Stimulated activated CD4-positive, alpha-beta T cell treated with anti-CD3 and anti-CD28 coated beads, Interleukin-15, amount 100 ng/mL, for 1 hour (primary cell): ENCODE measurements at places on chromosomes 3 and 15.

GRCh38 chr3:42504334-42505127, 2.1 kb downstream of the VIPR1 start:
- no peak for DNase-seq

- DNase-seq: no peak
These were observed 30.7 kb downstream of the HCN4 start for GRCh38 chr15:73338058-73338457.

DNA sequence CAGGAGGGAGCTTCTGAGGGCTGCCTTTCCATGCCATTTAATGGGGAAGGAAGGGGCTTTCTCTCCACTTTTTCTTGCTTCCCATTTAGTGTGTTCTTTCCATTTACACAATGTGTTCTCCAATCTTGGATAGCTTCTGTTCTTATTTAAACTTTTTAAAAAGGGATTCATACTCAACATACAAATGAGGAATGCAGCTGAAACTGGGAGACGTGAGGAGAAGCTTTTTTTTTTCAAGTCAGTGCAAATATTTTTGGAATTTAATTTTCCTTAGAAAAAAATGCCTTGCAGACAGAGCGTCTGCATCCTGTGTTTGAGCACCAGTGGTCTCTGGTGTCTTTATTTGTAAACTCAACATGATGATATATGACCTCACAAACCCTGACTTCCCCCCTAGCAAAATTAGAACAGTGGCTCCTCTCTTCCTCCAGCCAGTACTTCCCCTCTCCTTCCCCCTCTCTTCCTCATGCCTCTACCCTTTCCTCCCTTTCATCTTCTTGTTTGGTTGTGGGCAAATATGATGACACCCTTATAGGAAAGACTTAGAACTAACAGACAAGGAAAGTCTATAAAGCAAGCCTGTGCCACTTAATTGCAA, 48.1 kb upstream of the PCSK6 start:
- DNase-seq: no peak

DNA sequence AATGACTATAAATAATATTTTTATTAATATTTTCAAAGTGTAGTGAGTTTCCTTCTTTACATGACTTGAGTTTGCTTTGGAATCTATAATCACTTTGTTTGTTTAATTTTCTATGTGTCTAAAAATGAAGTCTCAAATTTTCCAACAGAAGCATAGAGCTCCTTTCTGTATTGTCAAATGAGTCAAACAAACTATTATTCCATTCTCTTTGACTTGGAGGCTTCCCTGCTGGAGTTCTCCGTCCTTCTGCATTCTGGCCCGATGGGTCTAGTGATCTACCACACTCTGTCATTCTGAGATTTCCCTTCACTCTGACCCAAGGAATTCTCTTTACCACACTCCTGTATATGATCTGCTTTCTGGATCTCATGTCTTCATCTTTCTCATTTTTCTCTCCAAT, 30.1 kb downstream of the POLR2M start:
- no peak for DNase-seq

DNA sequence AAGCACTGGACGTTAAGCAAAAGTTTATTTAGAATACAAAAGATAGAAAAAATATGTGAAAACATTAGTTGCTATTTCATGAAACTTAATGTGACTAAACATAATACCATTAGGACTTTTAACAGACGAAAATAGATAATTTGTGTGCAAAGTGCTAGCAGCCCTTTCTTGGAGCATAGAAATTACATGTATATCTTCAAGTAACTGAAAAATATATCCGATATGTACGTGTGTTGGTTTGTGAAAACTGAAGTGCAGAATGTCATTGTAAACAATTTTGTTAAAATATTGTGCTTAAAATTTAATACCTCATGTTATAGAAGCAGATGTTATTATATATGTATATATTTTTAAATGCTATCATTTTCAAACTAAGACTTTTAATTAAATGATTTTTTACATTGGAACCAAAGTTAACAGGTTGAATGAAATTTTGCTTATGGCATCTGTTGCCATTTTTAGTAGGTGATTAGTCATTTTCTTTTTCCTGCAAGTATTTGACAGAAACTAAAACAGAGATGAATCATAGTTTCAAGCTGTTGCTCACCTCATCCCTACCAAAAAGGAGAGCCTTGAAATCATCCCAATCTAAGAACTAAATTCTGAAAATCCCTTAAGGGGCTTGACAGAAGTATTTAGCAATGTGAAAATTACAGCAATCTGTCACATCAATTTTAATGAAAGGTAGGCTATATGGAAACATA, 334.8 kb downstream of the NAALADL2 start:
- no peak for DNase-seq

GRCh38 chr3:21894459-21895340, 143.7 kb upstream of the ZNF385D start:
- DNase-seq: no peak

GRCh38 chr3:168088106-168088720, 7.5 kb downstream of the GOLIM4 start:
- DNase-seq: no peak

GRCh38 chr3:149475451-149476060, 1.1 kb downstream of the TM4SF4 start:
- no peak for DNase-seq

DNA sequence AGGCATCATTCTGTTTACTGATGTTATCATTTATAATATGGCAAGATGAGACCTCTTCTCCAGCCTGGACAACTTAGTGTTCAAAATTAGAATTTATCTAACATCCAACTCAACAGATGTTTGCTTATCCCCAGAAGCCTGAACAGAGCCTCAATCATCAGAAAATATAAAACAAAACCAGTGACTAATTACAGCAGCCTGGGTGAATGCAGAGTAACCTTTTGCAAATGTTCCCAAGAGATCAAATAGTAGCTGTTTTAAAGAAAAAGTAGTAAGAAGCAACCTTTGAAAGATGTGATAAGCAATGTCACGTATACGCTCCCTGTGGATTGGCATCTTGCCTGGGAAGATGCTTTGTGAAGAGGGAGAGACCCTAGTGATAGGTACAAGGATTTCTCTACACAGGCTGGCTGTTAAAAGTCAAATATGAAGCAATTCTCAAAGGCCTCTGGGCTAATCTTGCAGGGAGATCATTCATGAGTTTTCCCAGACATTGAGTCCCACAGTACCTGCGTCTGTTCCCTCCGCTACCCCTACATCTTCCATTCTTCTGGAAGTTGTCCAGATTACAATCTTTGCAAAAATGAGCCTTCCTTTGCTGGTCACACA, 39.3 kb upstream of the PRICKLE2 start:
- DNase-seq: no peak

- DNase-seq: no peak
These were observed 457.8 kb downstream of the FOXP1 start for GRCh38 chr3:71125738-71126137.

DNA sequence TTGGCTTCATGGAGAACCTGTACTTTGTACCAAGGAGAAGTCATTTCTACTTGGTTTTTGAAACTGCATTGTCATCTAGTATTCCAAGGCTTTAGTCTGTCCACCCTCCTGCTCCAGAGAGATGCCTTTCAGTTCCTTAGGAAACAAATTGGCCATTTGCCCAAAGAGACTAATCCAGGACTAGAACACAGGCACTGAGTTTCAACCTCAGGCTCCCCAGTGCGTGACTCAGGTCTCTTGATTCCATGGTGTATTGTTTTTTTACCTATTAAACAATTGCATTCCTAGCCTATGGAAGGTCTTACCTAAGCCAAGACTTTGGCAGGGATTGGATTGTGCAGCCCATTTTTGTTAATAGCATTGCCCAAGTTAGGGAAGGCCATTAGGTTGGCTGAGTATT, 214.8 kb upstream of the CTDSPL start:
- no peak for DNase-seq

DNA sequence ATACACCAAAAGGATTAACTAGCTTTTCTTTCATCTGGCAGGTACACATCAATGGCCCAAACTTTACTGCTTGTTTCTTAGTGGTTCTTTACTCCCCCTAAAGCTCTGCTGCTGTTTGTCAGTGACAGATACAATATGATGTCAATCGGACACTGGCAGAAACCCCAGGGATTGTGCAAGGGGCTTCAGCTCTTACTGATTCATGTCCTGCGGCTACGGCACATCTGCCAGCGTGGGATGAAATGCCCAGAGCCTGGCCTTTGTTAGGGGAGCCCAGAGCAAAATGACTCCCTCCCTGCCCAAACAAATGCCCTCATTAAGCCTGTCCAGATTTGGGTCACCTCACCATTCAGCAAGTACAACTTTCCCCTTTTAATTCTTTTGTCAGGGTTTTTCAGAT, 28.3 kb downstream of the SRP14 start:
- DNase-seq: no peak

GRCh38 chr3:181056136-181056732, 66.7 kb upstream of the DNAJC19 start:
- no peak for DNase-seq

GRCh38 chr3:50333744-50334328, 5.8 kb upstream of the TUSC2 start:
- DNase-seq: no peak

- DNase-seq: no peak
These were observed 75.7 kb upstream of the GADL1 start for GRCh38 chr3:30970183-30970582.

GRCh38 chr3:170536712-170537111, 49.2 kb downstream of the SLC7A14 start:
- DNase-seq: no peak

DNA sequence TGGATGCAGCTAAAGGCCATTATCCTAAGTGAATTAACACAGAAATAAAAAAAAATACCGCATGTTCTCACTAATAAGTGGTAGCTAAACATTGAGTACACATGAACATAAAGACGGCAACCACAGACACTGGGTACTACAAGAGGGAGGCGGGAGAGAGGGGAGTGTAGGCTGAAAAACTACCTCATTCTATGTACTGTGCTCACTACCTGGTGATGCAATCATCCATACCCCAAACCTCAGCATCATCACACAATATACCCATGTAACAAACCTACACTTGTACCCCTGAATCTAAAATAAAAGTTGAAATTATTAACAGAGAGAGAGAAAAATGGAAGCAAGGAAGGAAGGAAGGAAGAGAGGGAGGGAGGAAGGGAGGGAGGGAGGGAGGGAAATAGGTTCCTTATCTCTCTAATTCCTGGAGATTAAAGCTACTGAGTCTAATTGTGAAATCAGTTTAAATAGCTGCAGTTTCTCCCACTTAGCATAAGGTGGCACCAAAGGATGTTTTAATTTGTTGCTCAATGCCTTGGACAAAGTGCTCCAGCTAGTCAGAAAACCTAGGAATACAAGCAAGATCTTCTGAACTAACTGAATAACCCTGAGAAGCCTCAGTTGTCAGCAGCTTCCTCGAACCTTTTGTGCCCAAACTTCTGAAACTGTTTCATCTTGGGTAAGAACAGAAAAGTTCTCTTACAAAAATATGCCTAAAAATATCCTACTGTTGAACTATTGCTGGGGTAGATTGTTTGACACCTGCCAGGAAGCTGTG, 79.4 kb upstream of the ATP11B start:
- no peak for DNase-seq

DNA sequence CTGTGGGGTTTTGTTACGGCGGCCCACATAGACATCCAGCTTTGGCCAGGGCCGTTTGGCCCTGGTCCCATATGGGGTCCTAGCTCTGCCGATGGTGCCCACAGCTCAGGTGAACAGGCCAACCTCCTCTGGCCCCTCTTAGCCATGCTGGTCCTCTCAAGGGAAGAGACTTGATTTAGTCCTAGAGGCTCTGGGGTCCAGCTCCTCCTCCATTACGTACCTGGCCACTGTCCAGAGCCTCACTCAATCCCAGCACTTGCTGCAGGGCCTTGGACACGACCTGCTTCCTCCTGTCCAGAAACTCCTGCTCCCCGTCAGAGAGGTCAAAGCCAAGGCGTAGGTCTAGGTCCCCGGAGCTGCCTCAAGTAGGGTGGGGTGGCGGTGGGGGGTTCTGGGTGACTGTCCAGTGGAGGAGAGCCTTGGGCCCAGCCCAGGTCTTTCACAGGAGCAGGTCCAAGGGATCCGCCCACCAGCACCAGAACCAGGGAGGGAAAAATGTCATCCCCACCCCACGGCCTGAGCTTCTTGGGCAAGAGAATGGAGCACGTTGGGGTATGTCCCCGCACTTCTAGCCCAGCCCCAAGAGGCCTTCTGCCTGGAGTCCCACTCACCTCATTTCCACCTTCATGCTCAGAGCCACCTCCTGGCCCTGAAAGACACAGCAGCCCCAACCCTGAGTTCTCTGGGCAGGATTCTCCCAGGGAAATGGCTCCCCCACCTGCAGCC, 6.8 kb downstream of the PLA2G4F start:
- no peak for DNase-seq

DNA sequence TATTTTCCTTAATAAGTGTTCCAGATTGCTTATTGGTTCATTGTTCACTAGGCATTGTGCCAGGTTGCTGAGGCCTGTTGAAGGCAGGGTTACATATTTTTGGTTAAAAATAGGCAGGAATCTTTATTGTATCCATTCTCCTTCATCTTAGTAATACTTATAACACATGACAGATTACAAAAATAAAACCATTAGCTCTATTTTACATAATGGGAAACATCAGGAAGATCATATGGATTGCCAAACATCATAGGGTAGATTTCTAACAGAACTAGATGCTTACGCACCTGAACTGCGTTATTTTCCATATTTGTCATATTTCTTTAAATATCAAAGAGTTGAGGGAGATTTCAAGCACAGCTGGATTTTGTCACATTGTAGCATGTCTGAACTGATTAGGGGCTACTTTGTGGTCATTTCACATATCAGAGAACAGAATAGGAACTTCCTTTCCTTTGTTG, 462.9 kb upstream of the SGO1 start:
- no peak for DNase-seq

GRCh38 chr3:11776346-11776745, 70.3 kb downstream of the TAMM41 start:
- no peak for DNase-seq

- no peak for DNase-seq
These were observed 626.5 kb upstream of the ADAMTS9 start for GRCh38 chr3:65314269-65314668.

DNA sequence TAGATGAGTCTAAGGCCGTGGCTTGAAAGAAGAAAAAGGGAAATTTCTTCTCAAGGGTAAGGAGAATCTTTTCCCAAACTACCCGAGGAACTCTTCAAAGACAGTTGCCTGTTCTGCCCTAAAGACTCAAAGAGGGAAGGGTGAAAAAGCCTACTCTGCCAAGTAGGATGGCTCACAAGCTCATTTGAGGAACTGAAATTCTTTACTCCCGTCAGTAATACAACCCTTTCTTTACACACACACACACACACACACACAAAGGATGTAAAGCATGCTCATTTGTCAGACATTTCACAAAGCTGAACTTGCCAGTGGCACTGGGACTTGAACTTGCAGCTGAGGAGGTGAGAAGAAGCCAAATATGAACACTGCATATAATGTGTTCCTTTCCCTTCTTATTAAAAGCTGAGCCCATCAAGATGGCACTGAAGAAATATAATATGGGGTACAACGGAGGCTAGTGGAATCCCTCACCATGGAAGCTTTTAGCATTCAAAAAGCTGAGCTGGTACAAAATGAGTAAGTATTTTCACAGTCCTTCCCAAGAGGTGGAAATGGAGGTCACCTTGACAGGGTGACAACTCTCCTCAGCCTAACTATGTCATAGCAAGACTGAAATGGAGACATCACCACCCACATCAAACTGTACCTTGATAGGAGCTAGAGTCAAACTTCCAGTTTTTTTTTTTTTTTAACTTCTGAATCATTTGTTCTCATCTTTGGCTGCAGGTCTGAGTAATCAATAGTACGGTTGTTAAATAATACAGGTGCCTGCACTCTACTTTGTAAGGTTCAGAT, 57.6 kb downstream of the TAFA4 start:
- DNase-seq: no peak
